Naive B cell (primary cell): ENCODE measurements at places on chromosomes 1 and 21. TPM values are rescaled to one million over a fixed set of nuclear protein-coding genes. Genes with fewer than 3 reads are reported as not detected.

DNA sequence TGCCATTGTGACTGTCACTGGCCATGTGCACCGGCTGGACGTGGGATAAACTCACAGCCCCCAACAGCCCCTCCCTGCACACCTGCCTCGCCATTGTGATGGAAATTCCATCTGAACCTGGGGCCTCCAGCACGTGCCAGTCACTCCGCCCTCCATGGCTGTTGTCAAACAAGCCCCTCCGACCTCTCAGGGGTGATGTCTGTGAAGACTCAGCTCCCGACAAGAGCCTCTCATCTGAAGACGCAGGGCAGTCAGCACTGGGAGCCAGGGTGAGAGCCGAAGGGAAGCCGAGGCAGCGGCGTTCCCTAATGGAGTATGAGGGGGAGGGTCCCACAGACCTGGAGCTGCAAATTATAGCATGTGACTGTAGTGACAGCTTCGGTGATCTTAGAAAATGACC is 1.4 kb upstream of the KRTAP10-2 start:
- no peak for DNase-seq

TRNP1 gene
- not detected for polyA plus RNA-seq

DNA sequence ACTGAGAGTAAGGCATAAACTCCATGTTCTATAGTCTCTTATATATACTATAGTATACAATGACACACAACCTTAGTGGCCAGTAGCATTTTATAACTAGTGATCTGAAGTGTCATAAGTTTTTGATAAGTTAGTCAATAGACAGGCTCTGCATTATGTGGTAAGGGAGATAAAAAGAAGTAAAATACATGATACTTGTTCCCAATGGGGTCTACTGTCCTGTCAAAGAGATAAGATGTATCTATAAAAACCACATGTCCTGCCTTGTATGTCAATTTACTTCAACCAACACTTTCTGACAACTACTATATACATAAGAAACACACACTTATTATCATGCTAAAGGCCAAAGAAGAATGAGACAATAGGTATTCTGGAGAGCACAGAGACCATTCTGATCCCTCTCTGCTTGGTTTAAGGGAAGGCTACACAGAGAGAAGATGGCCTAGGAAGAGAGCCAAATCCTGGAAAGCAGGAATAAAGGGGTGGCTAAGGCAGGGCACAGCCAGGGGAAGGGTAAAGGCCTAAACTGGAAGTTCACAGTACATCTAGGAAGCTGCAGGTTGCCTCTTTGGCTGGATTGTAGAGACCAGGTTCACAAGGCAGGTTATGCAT is 91.4 kb downstream of the LYST start:
- no peak for DNase-seq

ATP6V0B gene
- polyA plus RNA-seq, result 287 TPM

MRAP gene
- polyA plus RNA-seq, result not detected

PTGFR gene
- polyA plus RNA-seq, result not detected

DNA sequence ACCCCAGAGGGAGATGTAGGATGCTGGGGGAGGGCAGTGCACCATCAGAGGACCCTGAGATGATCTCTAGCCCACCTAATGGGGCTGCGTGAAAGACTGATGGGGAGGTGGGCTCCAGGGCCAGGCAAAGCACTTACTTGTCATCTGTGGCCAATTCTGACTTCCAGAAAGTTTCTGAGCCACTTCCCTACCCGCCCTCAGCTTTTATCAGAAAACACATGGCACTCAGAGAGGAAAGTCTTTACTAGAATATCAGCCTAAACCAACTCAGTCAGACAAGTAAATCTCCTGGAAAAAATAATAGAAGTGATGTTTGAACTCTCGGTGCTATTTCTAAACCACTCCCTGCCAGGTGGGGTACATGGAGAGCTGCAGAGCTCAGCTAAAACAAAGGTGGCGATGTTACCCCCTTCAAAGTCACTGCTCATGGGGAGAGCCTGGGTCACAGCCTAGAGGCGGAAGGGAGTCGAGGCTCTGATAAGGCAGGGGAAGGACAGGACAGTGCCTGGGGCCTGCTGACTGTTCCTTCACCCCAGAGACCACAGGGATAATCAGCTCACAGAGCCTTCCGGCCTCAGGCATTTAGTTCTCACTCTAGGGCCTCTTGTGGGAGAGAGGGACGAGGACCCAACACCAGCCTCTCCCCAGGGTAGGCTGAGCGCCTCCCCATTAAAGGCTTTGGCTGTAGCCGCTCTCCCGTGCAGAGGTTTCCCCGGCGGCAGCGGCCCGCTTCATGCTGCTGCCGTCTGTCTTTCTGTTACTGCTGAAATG is 14.2 kb downstream of the SMIM12 start:
- DNase-seq, result no peak

GRCh38 chr1:218344814-218345672 is at the start of gene TGFB2:
Gene TGFB2, plus strand, starts transcription at chr1:218345336. Its CDS starts 1,366 bp downstream, at chr1:218346702.
- DNase-seq, result peak; percentile 41

DNA sequence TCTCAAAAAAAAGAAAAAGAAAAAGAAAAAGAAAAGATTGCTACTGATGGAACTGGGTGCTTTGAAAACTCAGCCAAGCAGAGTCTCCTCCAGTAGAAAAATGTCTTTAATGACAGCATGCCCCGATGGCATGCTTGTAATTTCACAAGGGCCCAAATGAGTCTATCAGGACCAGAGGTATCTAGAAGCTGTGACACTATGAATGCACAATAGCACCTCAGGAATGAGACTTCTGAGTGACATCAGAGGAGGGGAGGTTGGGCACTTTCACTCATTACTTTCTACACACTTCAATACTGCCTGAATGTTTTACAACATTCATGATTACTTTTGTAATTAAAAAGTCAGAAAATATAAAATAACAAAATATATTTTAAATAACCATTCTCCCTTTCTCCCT is 15.1 kb upstream of the CD58 start:
- DNase-seq, result no peak

DNA sequence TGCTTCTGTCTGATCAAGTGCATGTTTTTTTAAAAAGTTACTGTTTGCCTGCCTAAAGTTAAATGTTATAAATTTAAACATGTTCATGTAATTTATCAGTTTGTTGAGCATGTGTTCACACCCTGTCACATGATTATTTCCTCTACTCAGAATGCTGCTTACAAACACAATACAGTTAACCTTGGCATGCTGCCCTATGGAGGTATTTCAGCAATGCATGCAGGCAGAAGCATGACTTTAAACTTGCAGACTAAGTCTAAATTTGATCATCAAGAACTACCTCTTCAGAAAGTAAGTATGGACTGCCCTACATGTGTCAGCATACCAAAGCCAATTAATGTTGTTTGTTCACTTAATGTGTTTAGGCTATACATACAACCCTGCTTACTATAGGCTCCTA is 161.6 kb downstream of the LRRC40 start:
- no peak for DNase-seq

DNA sequence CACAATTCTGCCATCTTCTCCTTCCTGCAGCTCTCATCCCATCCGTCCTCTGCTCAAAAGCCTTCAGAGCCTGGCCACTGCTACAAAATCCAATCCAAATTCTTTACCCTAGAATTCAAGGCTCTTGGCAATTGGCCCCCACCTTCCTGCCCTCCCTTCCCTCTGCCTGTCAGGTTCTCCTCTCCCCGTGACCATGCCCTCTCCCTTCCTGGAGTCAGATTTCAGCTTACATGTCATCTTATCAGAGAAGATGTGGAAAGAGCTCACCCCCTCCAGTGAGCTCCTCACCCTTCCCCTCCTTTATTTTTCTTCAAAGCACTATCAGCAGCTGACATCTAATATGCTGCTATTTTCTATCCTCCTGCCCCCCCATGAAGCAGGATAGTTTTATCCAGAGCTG is 86.9 kb downstream of the GRIK3 start:
- no peak for DNase-seq

DNA sequence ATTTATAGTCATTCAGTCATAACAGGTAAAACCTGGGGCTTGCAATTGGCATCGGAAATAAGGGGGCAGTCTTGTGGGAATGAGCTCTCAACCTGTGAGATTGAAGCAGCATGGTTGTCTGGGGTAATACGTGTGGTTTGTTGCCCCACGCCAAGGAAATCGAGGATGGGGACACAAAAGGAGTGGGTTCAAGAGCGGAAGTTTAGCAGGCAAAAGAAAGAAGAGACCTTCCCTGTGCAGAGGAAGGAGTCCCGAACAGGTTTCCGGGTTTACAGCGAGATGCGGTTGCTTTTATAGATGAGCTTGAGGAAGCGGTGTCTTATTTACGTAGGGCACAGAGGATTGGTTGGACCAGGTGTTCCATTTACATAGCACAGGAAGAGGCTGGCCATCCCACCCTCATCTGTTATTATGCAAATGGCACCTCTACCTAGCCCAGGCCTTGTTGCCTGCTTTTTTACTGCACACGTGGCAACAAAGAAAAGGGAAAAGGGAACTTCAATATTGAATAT is 37.3 kb downstream of the IFNAR1 start:
- peak; percentile 73 for DNase-seq
